Pancreas (tissue), 10 donors: ENCODE measurements at places on chromosomes 12 and 14. TPM values are rescaled to one million over a fixed set of nuclear protein-coding genes. Genes with fewer than 3 reads are reported as not detected.

DNA sequence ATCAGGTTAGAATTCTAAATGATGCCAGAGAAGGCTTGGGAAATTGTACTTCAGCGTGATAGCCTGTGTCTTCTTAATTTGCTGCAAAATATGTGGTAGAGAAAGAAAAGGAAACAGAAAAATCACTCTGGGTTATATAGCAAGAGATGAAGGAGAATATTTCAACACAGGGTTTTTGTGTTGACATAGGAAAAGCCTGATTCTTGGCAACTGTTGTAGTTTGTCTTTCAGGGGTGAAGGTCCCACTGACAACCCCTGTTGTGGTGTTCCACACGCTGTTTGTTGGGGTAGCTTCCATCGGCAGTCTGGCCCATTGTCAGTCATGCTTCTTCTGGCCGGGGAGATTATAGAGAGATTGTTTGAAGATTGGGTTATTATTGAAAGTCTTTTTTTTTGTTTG, 13.8 kb upstream of the SLCO1C1 start:
- no peak for DNase-seq

DNA sequence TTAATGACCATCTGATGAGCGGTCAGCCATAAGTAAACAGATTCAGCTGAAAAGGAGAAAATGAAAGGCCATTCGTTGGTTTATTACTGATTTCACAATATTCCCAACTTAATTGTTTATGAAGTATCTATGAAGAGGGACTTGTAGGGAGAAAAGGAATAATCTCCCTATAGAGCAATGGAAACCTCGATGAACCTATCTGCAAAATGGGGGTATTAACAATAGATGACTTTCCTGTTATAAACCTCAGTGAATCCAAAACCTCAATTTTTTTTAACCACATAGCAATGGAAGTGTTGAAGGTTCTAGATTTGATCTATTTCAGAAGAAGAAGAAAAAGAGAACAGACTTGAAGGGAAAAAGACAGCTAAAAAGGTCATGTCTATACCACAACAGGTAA, 2.0 kb downstream of the WIF1 start:
- DNase-seq, result no peak

GRCh38 chr12:123749355-123749754, 12.7 kb upstream of the DNAH10 start:
- no peak for DNase-seq

Gene KRT2
- not detected for polyA plus RNA-seq

Gene SLC35F4
- polyA plus RNA-seq, result 1.9 TPM

Gene GOLGA5
- polyA plus RNA-seq, result 21.7 TPM

- DNase-seq, result no peak
These were observed 155.0 kb downstream of the EPS8 start for GRCh38 chr12:15634010-15634683.

GRCh38 chr12:119840168-119840567, 37.0 kb downstream of the CIT start:
- DNase-seq, result no peak

DNA sequence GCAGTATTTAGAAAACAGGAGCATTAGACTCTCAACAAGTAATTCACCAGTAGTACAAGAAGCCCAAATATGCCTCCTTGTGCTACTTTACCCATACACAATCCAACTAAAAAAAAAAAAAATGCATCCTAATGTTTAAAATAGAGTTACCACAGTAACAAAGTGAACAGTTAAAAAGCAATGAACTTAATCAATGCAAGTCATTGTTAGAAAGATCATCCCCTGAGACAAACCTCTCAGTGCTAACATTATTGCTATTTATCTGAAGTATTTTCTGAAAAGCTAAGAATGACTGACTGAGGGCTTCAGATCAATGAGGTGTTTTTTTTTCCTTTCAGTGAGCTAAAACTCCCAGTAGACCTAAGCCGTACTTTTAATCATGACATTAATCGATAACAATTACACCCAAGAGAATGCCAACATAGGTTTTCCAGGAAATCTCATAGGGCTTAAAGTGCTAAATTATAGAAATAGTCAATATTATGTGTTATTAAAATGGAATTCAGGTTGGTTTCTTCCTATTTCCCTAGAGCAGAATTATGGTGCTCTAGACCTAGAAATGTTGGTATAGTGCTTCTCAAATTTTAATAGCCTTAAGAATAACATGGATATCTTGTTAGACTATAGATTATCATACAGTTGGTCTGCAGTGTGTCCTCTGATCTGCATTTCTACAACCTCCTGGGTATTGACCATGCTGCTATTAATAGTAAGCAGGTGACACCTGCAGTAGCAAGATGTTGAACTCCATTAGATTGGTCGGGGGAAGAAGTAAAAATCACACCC, 123.0 kb downstream of the PRKD1 start:
- DNase-seq, result no peak

DNA sequence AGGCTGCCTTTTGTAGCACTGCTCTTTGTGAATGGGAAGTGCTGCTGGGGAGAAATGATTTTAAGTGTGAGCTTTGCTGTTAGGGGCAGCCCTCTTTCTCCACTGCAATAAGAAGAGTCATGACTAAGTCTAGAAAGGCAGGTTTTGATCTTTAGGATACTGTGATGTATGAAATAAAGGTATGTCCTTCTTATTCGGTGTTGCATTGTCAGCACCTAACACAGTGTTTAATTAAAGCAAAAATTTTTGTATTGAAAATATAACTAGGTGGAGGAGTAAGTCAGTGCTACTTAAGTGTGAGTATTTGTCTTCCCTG, 81.5 kb downstream of the ETV6 start:
- no peak for DNase-seq

Gene RERGL
- 7.7 TPM for polyA plus RNA-seq

DNA sequence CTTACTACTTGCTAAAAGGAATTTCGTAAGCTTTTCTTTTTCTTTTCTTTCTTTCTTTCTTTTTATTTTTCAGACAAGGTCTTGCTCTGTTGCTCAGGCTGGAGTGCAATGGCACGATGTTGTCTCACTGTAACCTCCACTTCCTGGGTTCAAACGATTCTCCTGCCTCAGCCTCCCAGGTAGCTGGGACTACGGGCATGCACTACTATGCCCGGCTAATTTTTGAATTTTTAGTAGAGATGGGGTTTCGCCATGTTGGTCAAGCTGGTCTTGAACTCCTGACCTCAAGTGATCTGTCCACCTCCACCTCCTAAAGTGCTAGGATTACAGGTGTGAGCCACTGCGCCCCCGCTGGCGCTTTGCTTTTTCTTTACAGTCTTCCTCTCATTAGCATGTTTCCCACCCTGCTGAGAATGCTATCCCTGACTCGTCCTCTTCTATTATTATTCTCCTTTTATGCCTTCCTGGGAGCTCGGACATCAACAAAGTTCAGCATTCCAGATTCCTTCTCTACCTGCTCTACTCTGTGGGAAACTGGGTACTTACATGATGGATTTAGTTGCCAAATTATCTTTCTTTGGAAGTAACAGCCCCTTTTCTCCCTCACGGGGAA, 3.1 kb downstream of the MTHFD1 start:
- DNase-seq, result no peak

DNA sequence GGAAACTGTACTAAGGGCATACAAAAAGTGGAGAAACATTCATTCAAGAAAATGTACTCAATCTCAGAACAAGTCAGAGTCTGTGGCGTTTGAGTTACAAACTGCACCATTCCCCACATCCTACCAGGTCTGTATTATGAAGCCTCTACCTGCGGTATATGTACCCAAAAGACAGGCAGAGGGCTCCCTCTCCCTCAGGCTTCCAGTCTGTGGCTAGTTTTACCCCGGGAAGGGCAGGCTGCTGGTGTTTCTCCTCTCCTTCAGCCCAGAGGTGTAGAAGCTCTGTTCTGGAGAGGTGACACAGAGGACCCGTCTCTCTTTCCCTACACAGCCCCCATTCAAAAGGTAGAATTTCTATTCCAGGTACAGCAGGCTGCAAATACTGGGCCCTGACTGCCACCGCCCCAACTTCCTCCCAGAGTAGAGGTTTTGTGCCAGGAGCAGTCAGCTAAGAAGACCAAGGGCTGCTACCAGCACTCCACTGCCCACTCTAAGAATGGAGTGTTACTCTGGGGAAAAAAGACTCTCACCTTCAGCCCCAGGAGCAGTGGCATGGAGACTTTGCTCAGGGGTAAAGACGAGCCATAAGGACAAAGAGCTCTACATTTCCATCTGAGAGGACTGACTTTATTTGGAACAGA, 39.4 kb downstream of the PARP11 start:
- DNase-seq, result no peak

Gene TC2N
- 45.4 TPM for polyA plus RNA-seq

DNA sequence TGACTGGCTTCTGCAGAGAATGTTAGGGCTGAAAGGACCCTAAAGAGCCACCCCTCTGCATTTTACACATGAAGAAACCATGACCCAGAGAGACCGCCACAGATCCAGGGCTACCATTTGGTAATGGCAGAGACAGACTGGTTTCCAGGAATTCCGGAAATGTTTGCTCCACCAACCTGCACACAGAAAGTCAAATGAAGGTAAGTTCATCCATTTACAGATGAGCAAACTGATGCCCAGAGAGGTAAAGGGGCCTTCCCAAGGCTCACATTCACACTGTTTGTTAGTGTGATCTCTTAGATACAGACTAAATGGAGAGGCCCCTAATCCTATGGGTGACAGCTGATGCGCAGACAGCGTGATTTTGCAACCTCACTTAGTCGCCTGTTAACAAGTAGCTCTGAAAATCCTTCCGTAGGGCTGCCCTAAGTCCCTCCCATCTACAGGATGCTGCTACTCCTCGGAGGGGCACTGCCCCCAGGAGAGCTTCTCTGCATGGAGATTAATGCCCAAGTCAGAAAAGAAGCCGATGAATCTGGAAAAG, 33.8 kb downstream of the ZFP36L1 start:
- DNase-seq, result no peak

Gene USP44
- polyA plus RNA-seq, result 2.4 TPM

Gene ATP2B1
- polyA plus RNA-seq, result 4.3 TPM

- no peak for DNase-seq
These were observed 166.0 kb downstream of the FOXN3 start for GRCh38 chr14:89251061-89251460.

DNA sequence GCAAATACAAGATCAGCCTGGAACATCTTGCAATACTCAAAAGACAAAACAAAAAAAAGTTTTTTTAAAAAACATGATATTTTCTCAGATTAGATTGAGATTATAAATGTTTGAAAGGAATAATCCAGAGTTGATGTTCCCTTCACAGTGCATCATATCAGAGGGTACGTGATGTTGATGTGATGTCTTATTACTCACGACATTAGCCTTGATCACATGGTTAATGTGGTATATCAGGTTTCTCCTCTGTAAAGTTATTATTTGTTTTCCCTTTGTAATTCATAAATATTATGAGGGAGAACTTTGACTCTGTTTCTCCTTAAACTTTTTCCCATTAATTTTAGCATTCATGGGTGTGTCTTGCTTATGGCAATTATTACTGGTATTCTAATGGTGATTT, 26.6 kb downstream of the LIMA1 start:
- no peak for DNase-seq

Gene COPZ1
- 44.6 TPM for polyA plus RNA-seq

Gene CCDC196
- polyA plus RNA-seq, result 1.2 TPM

DNA sequence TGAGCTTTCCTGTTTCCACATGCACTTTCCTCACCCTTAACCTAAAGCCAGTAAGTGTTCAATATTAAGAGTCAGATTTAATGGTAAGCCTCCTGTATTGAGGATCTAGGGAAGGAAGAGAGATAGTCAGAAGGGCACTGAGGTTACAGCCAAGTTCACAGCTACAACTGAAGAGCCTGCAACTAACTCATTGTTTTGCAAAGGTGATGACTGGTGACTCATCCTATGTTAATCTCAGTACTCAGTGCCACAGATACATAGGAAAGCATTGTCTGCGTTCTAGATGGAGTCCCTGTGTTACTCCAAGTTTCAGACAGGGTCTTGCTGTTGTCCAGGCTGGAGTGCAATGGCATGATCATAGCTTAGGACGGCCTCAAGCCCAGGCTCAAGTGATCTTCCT, 157.0 kb upstream of the RBM19 start:
- no peak for DNase-seq
